ENCODE measurements at places on chromosomes 7 and 10.

- DNase-seq = no peak
Observed at GRCh38 chr10:8006274-8006999, 48.1 kb upstream of the GATA3 start.

DNA sequence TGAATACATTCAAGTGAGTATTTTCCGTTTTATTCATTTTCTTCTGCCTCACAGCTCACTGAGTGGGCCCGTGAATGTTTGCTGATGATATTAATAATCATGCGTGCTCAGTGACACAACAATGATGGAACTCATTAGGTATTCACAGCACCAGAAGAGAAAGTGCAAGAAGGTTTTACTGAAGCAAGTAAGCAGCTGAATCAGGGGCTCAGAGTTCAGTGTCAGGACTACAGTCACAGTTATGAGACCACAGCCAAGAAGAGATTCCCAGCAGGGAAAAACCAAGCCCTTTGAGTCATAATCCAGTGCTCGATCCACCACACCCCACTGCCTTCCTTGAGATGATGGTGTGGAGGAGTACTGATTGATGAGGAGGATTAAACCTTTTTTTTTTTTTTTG is 247.4 kb downstream of the KIAA1217 start:
- DNase-seq = no peak

DNA sequence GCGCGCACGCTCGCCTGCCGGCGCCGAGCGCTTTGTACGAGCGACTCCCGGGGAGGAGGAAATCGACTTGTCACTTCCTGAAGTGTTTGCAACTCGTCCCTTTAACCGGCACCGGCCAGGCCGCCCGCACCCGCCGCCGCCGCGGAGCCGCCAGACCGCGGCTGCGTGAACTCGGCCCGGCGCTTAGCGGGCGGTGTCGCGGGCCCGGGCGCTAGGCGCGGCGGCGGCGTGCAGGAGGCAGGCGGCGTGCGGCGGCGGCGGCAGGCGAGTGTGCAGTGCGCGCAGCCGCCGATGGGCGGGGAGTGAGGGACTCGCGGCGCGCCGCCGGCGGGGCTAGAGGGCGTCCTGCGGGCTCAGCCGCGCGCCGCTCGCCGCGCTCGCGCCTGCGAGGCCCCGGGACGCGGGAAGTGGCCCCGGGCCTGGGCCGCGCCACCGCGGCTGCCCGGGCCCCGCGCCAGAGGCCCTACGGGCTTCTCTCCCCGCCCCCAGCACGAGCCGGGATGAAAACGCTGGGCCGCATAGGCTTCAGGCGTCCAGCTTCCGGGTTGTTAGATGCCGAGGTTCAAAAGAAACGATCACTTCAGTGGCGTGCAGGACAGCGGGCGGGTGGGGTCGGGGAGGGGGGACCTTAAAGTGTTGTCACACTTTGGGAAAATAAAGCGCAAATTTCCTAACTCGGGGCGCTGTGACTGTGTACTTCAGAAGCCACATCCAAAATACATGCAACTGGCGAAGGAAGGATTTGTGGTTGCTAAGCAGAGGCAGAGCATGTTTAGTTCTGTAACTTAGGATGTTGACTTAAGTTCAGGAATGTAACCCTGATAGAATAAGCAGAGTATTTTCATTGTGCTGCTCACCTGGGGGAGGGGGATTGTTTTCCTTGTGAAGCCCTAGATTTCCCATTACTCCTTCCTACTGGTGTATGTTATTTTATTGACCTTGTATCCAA is at the start of gene FAM53B:
Gene FAM53B (minus strand): TSS at position 277 of the 949 bp plus-strand sequence. CDS start 37,665 bp downstream, outside the sequence.
- peak; percentile 71 for DNase-seq

GRCh38 chr7:132069306-132069705 is 507.0 kb downstream of the PLXNA4 start:
- no peak for DNase-seq

GRCh38 chr10:104650072-104650471 is 9.0 kb downstream of the SORCS3 start:
- DNase-seq = no peak

All from stimulated activated CD4-positive, alpha-beta T cell treated with anti-CD3 and anti-CD28 coated beads, TNF-alpha, amount 100 ng/mL, for 1 hour (primary cell).